ENCODE measurements at places on chromosomes 11 and 22.

DNA sequence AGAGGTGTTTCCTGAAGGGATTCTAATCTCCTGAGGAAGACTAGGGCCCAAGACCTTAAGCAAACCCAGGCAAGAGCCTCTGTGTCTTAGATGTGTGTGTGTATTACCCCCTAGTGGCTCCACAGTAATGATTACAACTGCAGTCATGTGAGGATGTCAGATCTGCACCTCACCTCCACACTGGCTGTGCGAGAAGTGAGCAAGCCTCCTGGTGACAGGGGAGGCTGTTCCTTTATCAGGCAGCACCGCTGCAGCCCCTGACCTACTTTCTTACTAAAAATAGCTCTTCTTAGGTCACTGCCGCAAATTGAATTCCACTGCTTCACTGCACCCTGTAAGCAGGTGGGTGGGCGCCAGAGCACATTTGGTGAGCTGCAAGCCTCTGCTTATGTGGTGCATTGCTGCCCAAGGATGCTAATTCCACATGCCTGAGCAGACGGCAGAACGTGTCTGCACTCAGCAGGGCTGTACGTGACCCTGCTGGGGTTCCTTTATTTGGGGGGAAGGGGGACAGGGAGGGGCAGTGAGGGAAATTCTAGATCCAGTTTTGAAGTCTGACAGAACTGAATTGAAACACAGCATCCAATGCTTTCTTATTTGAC is 112.4 kb downstream of the KCNC1 start:
- DNase-seq, result no peak

DNA sequence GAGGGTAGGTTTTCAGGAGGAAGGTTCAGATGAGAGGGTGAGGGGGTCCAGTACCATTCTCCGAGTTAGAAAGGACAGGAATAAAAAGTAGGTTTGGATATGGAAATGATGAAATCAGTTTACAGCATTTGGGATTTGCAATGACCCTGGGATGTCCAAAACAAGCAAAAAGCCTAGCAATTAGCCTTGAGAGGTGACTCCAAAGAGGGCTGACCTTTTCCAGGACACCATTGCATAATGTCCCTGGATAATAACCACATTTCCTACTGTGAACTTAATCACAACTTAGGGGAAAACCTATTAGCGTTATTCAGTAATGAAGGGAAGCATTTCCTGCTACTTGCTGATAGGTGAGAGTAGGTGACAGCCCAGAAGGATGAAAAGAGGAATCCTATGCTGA is 101.4 kb upstream of the ARHGAP42 start:
- DNase-seq, result no peak

DNA sequence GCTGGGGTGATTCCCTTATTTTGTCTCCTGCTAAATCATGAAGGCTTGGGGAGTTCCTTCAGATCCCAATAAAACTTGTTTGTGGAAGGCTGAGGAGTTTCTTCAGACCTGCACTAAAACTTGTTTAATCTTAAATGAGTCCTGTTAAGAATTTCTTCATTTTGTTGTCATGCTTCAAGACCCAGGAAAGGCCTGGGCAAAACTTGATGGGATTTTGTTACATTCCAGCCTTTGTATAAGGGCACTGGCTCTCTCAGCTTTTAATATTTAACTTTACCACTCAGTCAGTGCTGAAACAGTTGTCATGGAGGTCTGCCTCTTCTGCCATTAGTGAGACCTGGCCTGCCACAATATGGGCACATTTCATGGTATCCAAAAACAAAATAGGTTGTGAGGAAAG is 699.0 kb downstream of the ETS1 start:
- DNase-seq, result no peak

DNA sequence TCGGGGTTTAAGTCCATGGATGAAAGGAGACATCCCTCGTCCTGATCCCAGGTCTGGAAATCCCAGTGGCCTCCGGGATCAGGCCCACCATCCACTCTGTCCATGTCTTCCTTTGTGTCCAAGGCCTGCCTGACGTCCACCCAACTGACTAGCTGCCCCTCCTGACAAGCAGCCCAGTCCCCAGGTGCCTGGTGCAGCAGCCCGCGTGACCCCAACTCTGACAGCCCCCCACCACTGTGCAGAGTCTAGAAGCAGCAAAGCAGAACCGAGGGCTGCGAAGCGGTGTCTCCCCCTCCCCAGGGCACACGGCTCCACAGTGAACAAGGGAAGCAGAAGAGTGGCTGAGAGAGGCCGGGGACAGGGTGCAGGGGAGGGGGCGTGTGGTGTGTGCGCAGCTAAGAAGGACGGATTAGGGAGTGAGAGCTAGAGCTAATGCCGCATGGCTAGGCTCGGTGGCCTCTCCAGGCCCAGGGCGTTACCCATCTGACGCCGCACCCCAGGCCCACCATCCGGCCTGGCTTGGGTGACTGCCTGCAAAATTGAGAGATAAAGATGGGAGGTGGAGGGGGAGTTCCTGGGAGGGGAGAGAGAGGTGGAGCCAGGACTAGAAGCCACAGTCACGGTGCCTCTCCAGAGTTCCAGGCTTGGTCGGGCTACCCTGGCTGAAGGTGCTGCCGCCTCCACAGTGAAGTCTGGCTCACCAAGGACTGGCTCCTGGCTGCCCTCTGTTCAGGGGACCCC is 16.6 kb upstream of the BAIAP2L2 start:
- no peak for DNase-seq

- no peak for DNase-seq
Observed at GRCh38 chr22:42920101-42920820, 63.2 kb upstream of the ARFGAP3 start.

Measured in NCI-H1694 (cell line).